ENCODE measurements at places on chromosomes 4 and X.

- no peak for DNase-seq
These were observed 468.4 kb upstream of the PRKX start for GRCh38 chrX:4181782-4182407.

DNA sequence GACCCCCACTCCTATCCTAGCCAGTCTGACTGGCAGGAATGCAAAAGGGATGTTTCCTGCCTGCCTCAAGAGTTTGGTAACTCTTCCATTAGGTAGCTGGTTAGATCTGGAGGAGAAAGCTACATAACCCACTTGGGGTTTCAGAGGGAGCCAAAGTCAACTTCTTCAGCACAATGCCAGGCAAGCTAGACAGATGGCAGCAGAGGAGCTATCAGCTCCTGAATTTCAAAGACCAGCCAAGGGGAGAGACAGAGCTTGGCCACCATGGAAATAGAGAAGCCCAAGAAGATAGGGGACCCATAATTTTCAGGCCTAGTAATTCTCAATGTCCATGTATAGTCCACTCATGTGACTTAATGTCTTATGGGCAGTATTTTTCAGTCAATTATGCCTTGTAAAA lies 56.4 kb downstream of the PGRMC1 start:
- no peak for DNase-seq

GRCh38 chr4:10204401-10205058 lies 87.9 kb upstream of the WDR1 start:
- no peak for DNase-seq

DNA sequence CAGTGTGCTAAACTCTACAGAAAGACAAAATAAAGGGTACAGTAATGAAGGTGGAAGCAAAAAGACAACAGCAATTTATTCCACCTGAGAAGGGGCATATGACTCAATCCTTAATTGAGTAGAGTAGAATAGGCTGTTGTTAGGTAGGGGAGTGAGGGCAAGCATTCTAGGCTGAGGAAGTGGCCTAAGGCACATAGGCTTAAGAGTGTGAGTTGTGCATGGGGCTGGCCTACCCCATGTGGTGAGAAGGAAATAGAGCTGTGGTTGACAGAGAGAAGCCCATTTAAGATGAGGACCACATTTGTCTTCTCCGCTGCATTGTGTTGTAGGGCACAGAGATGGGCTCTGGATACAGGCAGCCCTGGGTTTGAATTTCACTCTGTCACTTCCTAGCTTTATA lies 3.4 kb upstream of the ZCCHC18 start:
- no peak for DNase-seq

DNA sequence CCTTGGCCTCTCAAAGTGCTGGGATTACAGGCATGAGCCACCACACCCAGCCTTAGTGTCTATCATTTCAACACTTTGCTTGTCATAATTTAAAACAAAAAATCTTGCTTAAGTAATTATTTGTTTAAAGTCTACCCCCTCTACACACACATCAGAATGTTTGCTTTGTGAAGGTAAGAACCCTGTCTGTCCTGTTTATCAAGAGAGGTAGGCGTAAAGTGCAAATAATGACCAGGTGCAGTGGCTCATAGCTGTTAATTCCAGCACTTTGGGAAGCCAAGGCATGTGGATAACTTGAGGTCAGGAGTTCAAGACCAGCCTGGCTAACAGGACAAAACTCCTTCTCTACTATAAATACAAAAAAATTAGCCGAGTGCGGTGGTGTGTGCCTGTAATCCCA lies 326.7 kb upstream of the CLNK start:
- no peak for DNase-seq

- DNase-seq = no peak
These were observed 64.3 kb downstream of the TMEM131L start for GRCh38 chr4:153530284-153530999.

DNA sequence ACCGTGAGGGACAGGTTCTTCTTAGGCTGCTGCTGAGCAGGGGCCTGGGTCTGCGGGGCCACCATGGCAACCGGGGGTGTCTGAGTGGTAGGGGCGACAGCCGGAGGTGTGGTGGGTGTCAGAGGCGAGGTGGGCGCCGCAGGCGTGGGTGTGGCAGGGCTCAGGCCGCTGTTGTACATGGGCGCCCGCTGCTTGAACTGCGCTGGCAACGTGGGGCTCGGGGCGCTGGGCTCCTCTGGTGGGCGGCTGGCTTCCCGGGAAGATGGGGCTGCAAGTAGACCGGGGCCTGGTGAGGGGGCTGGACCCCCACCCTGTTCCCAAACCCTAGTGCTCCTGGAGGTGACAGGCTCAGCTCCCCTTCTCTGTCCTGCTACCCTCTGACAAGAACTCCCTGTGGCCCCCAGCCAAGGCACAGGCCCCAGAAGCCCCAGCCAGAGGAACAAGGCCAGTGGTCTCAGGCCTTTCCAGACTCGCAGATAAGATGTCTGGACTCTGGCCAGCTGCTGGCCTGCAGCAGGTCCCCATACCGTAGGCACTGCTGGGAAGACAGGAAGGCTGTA lies 24.8 kb downstream of the NELFA start:
- no peak for DNase-seq

DNA sequence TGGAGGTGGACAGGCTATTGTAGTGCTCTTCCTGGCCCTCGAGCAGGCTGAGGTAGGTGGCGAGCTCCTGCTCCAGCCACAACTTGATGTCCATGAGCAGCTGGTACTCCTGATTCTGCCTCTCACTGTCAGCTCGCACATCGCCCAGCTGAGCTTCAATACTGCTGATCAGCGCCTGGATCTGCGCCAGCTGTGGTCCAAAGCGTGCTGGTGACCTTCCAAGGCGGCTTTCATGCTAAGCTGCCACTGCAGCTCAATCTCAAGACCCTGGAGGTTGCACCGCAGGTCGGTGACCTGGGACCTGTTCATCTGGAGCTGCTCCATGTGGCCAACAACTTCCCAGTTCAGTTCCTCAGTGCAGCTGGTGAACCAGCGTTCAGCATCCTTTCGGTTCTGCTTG lies 31.2 kb downstream of the LRIT3 start:
- no peak for DNase-seq

- no peak for DNase-seq
These were observed 378.1 kb upstream of the FTHL17 start for GRCh38 chrX:31449965-31450364.
